ENCODE measurements at places on chromosomes 12 and 14. TPM values are rescaled to one million over a fixed set of nuclear protein-coding genes. Genes with fewer than 3 reads are reported as not detected.

The ADAM20 gene
- polyA plus RNA-seq: not detected

The OR4E2 gene
- polyA plus RNA-seq: not detected

The NDRG2 gene
- 44.5 TPM for polyA plus RNA-seq

GRCh38 chr12:88398031-88398430 lies 182.2 kb downstream of the KITLG start:
- no peaks in the 10 kb centered on the region for H3K36me3 ChIP-seq
- H3K27ac ChIP-seq: no peak overlapping the region
- no peak overlapping the region for H3K4me3 ChIP-seq
- no peak for DNase-seq
- no peaks in the 10 kb centered on the region for H3K4me1 ChIP-seq

- peaks cover 10% of the 10 kb centered on the region for H3K4me1 ChIP-seq
- DNase-seq: peak; percentile 58
- peaks cover 19% of the 10 kb centered on the region for H3K36me3 ChIP-seq
- H3K27me3 ChIP-seq: no peaks in the 10 kb centered on the region
- H3K27ac ChIP-seq: peak overlapping the region; percentile 97
These were observed 1.7 kb upstream of the TNS2 start for GRCh38 chr12:53048033-53048779.

- no peaks in the 10 kb centered on the region for H3K4me1 ChIP-seq
- no peaks in the 10 kb centered on the region for H3K27me3 ChIP-seq
- H3K36me3 ChIP-seq: no peaks in the 10 kb centered on the region
- no peak overlapping the region for H3K4me3 ChIP-seq
These were observed 102.0 kb downstream of the FSCB start for GRCh38 chr14:44405011-44405486.

DNA sequence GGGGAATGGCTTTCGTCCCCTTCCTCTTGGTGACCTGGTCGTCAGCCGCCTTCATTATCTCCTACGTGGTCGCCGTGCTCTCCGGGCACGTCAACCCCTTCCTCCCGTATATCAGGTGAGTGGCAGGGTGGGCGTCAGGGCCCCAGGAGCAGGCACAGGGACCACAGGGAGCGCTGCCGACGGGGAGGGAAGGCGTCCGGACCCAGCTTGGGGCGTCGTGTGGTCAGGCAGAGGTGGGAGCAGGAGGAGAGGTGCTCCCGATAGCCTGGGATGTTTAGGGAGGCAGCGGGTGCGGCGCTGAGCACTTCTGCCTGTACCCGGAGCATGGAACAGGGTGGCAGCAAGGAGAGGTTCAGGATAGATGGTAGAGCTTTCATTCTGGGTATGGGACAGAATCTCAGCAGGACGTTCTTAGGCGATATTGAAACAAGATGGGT lies 444 bp downstream of the DRAM1 start:
- H3K27me3 ChIP-seq: peaks cover 2% of the 10 kb centered on the region
- H3K4me3 ChIP-seq: peak overlapping the region; percentile 93
- peak; percentile 13 for DNase-seq
- no peaks in the 10 kb centered on the region for H3K36me3 ChIP-seq
- no peaks in the 10 kb centered on the region for H3K4me1 ChIP-seq

- no peaks in the 10 kb centered on the region for H3K36me3 ChIP-seq
- no peak overlapping the region for H3K27ac ChIP-seq
- no peaks in the 10 kb centered on the region for H3K27me3 ChIP-seq
- peaks cover 2% of the 10 kb centered on the region for H3K4me1 ChIP-seq
- no peak overlapping the region for H3K4me3 ChIP-seq
These were observed 483.6 kb upstream of the RGS6 start for GRCh38 chr14:71448431-71449315.

DNA sequence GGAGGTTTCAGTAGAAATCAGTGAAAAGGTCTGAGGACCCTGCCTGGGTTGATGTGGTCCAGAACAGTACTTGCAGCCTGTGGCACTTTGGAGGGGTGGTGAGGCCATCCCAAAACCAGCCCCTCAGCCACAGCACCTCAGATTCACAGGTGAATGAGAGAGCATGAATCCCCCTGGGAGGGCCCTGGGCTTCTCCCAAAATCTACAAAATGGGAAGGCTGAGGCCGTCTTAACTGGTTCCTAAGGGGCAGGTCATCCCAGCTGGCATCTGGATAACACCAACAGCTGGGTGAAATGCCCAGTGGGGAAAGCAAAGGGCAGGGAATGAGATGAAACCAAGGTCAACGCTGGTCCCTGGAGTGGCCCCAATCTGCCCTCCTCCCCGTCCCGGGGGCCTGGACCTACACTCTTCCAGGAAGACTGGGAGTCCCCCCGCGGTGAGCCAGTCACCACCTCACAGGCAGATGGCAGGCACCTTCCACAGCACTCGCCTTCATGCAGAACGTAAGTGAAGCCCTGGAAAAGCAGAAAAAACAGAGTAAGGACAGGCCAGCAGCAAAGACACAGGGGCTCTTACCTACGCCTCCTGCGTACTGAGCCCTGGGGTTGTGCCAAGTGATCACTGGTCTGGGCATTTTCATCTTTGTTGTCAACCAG lies 26.3 kb upstream of the ANO2 start:
- no peak for DNase-seq
- H3K27ac ChIP-seq: no peak overlapping the region
- H3K36me3 ChIP-seq: no peaks in the 10 kb centered on the region
- no peak overlapping the region for H3K4me3 ChIP-seq
- no peaks in the 10 kb centered on the region for H3K4me1 ChIP-seq

- DNase-seq: no peak
- H3K4me1 ChIP-seq: no peaks in the 10 kb centered on the region
- no peaks in the 10 kb centered on the region for H3K27me3 ChIP-seq
- no peak overlapping the region for H3K27ac ChIP-seq
These were observed 23.1 kb downstream of the GMFB start for GRCh38 chr14:54465654-54466053.

DNA sequence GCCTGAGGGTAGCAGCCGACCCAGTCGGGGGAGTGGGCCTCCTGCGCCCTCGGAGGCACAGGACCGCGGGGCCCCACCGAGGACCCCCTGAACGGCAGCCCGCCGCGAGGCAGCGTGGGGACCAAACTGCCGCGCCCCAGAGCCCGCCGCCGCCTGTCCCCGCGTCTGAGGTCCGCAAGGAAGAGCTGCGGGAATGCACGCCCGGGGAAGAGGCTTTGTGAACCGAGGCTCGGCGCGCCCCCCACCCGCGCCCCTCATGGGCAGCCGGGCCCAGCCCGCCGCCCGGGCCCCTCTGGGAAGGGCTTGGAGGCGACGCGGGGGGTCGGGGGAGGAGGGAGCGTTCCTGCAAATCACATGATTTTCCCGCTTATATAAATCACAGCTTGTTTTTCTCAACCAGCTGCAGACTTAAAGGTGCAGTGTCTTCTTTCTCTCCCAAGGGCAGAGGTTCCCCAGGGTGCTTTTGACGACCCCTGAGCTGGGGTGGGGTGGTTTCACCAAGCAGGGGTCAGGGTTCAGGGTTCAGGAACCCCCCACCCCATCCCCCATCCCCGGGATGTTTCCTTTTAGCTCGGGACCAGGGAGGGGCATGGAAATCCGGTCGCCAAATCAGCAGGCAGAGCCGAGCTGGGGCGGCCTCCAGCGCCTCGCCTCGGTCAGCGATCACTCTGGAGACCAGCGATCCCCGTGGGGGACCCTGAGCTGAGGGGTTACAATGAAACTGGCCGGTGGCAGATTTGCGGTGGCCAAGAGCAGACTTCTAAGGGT lies 44.7 kb upstream of the ATP23 start:
- H3K27ac ChIP-seq: peak overlapping the region; percentile 89
- H3K4me1 ChIP-seq: no peaks in the 10 kb centered on the region
- H3K4me3 ChIP-seq: peak overlapping the region; percentile 36
- H3K36me3 ChIP-seq: no peaks in the 10 kb centered on the region
- no peaks in the 10 kb centered on the region for H3K27me3 ChIP-seq

GRCh38 chr14:66487164-66487563 lies 993 bp downstream of the CCDC196 start:
- H3K4me3 ChIP-seq: no peak overlapping the region
- no peaks in the 10 kb centered on the region for H3K27me3 ChIP-seq
- no peaks in the 10 kb centered on the region for H3K4me1 ChIP-seq
- no peak overlapping the region for H3K27ac ChIP-seq

- H3K27ac ChIP-seq: no peak overlapping the region
- no peaks in the 10 kb centered on the region for H3K36me3 ChIP-seq
- no peaks in the 10 kb centered on the region for H3K27me3 ChIP-seq
- DNase-seq: no peak
These were observed 98.4 kb upstream of the SLC38A2 start for GRCh38 chr12:46470975-46471374.
